Natural killer cell treated with Interleukin-12 subunit alpha and Interleukin-12 subunit beta and Interleukin-15 and Interleukin-18, amount 100 ng/mL, for 72 hours (primary cell): ENCODE measurements at places on chromosomes 2 and 18.

DNA sequence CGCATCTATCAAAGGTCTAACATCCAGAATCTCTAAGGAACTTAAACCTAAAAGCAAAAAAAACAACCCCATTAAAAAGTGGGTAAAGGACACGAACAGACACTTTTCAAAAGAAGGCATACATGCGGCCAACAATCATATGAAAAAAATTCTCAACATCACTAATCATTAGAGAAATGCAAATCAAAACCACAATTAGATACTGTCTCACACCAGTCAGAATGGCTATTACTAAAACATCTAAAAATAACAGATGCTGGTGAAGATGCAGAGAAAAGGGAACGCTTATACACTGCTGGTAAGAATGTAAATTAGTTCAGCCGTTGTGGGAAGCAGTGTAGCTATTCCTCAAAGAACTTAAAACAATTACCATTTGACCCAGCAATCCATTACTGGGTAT is 38.0 kb downstream of the PPP3R1 start:
- DNase-seq, result no peak

DNA sequence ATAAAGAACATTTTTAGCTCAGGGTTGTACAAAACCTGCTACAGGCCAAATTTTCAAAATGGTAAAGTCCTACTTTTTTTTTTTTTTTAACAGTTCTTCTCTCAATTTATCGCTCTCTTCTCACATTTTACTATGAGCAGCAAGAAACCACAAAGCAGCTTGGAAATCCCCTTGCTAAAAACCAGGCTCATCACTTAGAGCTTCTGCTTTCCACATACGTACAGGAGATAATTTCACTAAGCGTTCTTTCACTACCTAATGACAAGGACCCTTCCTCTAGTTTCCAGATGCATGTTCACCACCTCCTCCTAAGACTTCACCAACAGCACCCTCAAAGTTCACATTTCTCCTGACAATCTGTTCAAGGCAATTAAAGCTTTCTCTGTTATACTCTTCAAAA is 294.9 kb upstream of the CYRIA start:
- no peak for DNase-seq

- DNase-seq, result no peak
Observed at GRCh38 chr2:88540346-88540745, 86.9 kb downstream of the EIF2AK3 start.

GRCh38 chr2:32189011-32189410 is 23.3 kb downstream of the SLC30A6 start:
- DNase-seq, result no peak

DNA sequence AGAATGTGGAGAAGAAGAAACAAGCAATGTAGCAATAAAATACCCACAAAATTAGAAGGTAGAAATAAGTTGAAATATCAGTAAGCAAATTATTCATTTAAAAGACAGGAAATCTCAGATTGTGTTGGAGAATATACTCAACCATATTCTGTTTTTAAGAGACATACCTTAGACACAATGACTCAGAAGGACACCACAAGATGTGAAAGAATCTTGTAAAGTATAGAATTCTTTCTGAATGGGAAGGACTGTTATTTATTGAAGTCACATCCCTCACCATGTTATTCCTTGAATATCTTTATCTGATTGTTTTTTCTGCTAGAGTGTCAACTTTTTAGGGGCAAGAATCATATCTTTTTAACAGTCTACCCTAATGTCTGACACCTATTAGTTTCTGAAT is 50.4 kb downstream of the CTAGE1 start:
- no peak for DNase-seq

GRCh38 chr18:74977041-74977440 is 231.9 kb downstream of the PTGR3 start:
- no peak for DNase-seq

GRCh38 chr18:33803636-33804035 is 225.6 kb downstream of the ASXL3 start:
- no peak for DNase-seq

DNA sequence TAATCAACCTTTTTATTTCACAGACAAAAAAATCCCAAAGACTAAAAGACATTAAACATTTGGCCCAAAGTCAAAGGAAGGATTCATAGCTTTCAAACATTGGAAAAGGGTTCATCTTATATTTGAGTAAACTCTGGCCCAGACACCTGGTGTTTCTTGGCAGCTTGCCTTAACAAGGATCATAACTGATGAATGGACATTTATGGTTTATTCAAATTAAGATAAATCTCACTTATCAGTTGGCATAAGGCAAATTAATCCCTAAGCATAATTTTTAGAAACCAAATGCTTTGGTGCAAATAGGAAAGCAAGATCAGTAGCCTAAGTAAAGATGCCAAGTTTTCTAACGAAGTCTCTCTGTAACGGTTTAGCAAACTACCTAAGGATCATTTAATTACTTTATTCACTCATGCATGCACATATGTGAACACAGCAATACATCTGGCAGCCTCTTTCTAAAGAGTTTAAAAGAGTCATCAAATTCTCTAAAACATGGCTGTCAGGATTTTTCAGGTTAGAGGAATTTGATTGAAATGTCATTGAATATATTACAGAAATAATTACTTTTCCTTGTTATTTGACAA is 323.4 kb upstream of the RBMS1 start:
- no peak for DNase-seq

GRCh38 chr2:8754106-8754776 is 72.4 kb downstream of the ID2 start:
- no peak for DNase-seq

DNA sequence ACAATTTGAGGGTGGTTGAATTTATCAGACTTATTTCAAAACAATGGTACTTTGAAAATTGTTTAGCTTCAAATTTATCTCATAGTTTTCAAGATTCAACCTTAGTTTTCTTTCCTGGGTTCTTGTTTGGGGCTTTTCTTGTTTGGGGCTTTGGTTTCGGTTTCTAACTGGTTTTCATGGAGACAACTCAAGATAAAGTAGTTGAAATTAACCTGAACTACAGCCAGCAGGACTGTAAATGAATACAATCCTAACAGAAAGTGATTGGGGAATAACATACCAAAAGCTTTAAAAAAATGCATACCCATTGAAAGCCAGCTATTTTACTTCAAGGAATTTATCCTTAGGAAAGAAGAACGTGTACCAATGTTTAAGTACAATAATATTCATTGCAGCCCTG is 133.5 kb upstream of the SLC14A2 start:
- no peak for DNase-seq

- DNase-seq, result no peak
Observed at GRCh38 chr2:231296401-231296974, 98.1 kb downstream of the ARMC9 start.

- DNase-seq, result no peak
Observed at GRCh38 chr18:76460482-76460881, 34.6 kb downstream of the ZNF516 start.

DNA sequence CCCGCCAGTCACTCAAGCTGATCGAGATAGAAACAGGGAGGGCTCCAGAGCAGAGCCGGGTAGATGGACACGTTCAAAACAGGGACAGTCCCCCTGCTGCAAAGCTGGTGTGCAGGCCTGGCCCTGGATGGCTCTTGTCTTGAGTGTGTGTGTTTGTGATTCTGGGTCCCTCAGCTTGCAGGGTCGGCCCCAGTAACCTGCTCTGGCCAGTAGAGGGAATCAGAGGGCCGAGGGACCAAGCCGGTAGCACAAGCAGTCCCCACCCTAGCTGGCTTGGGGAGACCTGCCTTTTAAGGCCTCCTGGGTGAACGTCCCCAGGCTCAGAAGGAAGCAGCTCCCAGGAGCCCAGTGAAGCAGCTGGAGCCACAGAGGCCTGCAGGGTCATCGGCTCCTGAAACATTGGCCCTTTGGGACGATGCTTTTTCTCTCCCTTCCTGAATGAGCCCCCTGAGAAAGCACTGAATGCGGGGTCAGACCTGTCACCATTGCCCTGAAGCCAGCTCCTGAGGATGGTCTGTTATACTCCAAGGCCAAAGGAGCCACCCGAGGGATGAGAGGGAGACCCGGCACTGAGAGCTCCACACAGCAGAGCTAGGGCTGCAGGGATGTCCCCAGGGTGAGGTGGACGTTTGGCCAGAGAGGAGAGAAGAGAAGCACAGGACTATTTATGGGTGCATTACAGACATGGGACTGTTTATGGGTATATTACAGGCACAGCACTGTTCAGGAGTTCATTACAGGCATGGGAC is 15.4 kb upstream of the MLPH start:
- DNase-seq, result no peak

GRCh38 chr2:134244086-134244485 is 9.8 kb upstream of the MGAT5 start:
- DNase-seq, result no peak

DNA sequence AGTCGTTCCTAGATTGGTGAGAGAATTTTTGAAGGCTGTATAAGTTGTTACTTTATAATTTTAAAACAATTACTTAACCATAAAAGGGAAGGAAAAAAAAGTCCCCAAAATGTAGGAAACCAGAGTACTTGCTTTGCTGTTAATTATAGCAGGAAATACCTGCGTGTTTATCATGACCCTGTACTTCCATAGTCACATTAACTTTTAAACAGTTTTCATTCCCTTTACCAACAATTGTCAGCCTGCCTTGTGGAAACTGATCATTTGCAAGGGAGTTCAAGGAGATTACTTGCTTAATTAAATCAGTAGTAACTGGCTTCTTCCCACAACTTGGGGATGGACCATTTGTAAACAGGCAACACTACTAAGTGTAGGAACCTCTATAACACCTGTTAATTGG is 6.4 kb upstream of the ITPRID2 start:
- no peak for DNase-seq

- DNase-seq, result no peak
Observed at GRCh38 chr2:110097506-110098220, 18.0 kb downstream of the MALL start.

GRCh38 chr2:24618144-24618543 is 127.1 kb downstream of the NCOA1 start:
- DNase-seq, result no peak

GRCh38 chr2:121099329-121100290 is 185.4 kb downstream of the TFCP2L1 start:
- no peak for DNase-seq

DNA sequence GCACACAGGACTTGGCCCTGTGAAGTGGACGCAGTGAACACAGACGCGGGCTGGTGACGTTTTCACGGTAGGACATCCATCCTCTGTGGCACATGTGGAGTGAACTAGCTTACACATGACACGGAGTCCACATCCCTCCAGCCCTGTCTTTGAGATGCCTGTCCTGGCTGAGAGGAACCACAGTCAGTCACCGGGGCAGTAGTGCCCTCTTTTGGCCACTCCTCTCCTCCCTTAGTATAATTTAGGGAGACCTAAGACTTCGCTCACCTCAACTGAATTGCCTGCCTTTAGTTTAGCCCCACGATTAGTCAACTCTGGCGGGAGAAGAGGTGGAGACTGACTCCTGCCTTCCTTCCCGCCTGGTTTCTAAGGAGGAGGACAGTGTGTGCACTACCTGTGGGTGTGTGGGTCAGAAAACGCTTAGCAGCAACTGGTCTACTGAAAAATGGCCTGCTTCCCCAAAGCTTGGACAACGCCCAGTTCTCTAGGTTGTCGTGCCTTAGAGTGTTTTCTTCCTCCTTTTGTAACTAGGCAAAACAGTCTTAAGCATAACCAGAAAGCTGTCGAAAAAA is 70.6 kb downstream of the MBP start:
- DNase-seq, result no peak

DNA sequence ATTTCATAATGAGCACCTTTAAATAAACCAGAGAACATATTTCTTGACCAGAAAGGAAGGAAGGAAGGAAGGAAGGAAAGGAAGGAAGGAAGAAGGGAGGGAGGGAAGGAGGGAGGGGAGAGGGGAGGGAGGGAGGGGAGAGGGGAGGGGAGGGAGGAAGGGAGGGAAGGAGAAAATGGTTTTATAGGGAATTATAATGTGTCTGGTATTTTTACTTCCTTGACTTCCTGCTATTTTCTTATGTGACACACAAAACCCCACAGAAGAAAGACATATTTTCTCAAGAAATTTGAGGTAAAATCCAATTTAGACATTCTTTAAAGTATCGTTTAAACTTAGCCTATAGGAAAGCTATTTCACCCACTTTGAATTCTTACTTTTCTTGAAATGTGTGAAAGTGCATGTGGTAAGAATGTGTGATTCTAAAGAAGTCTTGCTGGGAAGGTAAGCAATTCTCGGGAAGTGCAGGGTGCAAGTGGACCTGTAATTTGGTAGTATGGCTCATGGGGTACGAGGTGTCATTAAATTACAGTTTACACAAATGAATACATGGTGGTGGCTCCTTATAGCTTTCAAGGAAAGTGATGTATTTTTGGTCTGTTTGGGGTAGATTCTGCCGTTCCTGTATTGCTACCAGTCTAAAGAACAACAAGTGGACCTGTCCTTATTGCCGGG is 18.0 kb downstream of the RNF125 start:
- no peak for DNase-seq

DNA sequence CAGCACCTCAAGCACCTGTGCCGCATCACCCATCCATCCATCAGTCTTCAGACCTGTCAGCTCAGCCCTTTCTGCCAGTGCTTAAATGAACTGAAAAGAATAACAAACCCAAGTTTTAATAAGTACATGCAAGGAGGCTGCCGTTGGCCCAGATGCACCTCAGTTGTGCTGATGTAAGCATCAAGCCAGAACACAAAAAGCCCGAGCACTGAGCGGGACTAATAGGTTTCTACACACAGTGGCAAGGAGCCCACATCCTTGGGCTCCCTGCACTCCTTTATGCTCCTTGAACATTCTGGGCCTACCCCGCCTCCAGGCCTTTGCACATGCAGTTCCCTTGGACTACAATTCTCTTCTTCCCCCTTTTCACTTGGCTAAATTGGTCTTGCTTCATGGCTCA is 165.6 kb downstream of the ALK start:
- no peak for DNase-seq

- DNase-seq, result no peak
Observed at GRCh38 chr2:177553176-177553884, 160.8 kb downstream of the AGPS start.

DNA sequence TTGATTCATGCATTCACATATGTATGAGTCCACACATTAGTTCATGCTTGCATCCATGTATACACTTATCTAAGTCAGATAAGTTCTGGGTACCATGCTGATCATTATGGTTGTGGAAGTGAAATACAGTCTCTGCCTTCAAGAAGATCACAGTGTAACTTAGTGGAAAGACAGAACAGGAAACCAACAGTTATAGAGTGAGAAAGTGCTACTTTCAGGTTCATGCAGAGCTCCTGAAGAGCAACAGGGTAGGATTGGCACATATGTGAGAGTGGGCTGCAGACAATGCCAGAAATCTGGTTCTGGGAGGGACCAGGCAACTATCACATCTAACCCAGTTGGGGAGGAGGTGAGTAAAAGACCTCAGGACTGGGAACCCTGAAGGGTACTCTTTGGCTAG is 35.4 kb upstream of the PGAP1 start:
- DNase-seq, result no peak

GRCh38 chr2:218270721-218271486 is 585 bp downstream of the PNKD start:
- no peak for DNase-seq

DNA sequence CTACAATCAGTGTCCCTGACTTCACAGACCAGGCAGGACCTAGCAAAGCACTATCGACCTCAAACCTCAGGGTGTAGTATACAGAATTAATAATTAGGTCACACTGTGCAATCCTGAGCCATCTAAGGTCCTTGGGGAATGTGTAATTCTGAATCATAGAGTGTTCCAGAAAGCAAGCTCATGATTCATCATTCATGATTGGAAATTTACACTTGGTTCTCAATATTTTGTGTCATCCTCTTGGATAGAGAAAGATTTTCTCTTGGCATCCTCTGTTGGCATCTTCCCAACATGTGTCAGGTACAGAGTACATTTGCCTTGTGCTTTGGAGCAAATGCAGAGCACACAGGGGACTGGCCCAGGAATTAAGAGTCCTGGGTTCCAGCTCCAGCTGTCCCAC is 245.0 kb upstream of the NT5C1B start:
- DNase-seq, result no peak

GRCh38 chr2:179692610-179693009 is 168.8 kb downstream of the ZNF385B start:
- no peak for DNase-seq
